ENCODE measurements at places on chromosomes 7 and 10.
A peak's percentile ranks its signal among the peaks of the same experiment; 100 is the strongest.

- no peak for DNase-seq
Measured at GRCh38 chr10:13117841-13118783, 18.1 kb downstream of the OPTN start.

GRCh38 chr10:15461353-15462108, 90.4 kb upstream of the FAM171A1 start:
- DNase-seq, result peak; percentile 50

- DNase-seq, result no peak
Measured at GRCh38 chr7:124762611-124763143, 2.9 kb downstream of the GPR37 start.

DNA sequence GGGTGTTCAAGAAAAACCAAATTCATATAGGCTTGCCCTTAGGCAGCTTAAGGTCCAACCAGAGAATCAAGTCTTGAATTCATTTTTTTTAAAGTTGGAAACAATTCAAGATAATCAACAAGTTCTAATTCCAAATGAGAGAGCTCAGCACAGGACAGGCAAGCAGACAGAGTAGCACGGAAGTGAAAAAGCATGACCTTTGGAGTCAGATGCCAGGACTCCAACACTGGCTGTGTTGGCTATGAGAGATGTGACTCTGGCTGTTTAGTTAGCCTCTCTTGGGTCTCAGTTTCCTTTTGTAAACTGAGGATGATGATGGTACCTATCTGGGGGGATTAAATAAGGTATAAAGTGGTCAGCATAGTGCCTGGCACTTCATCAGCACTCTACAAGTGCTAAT, 49.3 kb downstream of the FBXW4 start:
- DNase-seq, result no peak

DNA sequence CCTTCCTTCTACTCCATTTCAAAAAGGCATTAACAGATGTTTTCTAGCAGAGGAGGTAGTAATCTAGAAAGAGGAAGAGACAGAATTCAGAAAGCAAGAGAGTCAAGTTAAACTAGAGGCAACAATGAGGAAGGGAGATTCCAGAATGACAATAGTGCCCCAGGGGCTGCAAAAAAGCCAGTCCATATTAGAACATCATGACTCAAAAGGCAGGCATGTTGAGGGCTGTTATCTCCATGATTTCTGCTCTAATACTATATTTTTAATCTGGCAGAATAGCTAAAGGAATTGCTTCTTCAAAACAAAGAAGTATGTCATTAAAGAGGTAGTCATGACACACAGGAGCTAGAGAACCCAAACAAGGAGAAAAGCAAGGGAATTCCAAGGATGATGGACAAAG, 599.6 kb downstream of the INHBA start:
- no peak for DNase-seq

GRCh38 chr10:131982796-131983195, 1.1 kb upstream of the BNIP3 start:
- no peak for DNase-seq

GRCh38 chr7:28036696-28037095, 143.9 kb downstream of the JAZF1 start:
- no peak for DNase-seq

DNA sequence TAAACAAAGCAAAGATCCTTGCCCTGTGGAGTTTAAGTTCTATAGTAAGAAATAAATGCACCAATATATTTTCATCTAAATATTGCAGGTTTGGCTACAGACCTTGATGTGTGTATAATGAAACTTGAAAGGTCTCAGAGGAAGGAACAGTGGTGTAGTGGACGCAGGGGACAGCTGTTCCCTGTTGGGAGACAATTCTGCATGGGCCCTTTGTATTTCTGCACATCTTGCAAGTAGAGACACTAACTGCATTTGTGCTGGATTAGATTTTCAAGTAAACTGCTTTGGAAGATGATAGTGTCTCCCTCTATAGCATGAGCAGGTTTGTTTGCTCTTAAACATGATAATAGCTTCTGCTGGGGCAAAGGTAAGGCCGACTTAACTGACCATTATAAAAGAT, 57.5 kb upstream of the FAM133B start:
- no peak for DNase-seq

DNA sequence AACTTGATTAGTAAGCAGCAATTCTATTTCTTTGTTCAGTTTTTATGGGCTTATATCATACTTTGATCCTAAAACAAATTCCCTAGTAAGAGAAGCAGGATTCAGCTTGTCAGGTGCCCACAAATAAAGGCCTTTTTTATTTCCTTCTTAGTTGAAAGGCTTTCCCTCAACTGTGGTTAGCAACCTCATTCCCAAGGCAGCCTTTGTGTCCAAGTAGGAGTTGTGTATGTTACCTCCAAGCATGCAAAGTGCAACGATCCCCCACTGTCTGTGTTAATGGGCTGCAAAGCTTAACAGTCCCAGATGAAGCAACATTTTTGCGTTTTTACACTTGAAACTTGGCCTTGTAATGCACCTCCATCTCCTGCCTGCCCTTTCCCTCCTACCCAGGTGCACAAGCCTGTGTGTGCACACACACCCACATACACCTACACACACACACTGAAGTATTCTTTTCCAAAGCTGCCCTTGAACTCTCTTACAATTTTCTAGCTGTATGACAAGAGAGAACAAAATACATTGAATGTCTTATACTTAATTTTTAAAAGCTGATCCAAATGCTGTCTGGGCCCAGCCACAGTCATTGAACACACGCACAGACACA, 278.2 kb downstream of the SNX13 start:
- no peak for DNase-seq

GRCh38 chr10:30579574-30579973, 50.0 kb downstream of the LYZL2 start:
- no peak for DNase-seq

DNA sequence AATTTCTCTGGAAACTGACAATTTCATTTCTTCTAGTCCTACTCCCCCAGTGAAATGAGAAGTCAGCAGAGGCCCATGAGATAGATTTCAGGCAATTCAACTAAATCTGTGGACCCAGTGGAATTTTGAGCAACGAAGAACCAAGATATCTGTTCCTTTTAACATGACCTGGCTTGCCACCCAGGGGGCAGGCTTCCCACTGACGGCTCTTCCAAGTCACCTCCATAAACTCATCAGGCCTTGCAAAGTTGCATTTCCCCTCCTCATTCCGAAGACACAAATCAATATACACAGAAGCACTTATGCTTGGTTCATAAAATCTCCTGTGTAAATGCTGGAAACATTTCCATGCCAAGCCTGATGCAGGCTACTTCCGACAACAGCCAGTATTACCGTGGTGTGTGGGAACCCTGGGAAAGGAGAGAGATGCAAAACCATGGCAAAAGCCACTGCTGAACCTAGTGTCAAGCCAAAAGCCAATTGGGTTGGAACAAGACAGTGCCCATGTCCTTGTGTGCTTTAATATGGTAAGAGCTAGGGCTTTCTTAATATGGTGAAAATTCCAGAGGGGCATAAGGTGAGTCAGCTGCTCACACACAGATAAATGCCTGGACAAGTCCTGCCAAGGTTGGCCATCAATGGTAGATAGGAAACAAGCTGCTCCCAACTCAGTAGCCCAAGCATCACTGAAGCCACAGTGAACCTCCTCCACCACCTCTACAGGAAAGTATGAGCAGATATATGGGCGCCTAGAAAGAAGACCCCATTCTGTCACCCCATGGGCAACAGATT, 1.6 kb downstream of the FRMD4A start:
- no peak for DNase-seq

Measured in RKO (cell line).